ENCODE measurements at places on chromosomes 11 and 22.
A peak's percentile ranks its signal among the peaks of the same experiment; 100 is the strongest.

DNA sequence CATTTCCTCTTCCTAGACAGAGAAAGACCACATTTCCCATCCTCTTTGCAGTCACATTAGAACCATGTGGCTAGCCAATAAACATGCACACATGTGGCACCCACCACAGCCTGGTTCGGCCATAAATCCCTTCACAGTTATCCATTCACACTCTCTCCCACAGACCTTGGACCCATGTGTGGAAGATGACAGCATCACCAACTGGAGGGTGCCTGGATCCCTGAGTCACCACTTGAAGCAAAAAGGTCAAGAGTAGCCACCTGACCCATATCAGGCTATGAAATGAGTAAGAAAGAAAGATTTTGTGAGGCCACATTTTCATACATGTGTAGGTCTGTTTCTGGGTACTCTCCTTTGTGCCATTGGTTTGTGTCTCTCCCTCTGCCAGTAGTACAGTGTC lies 9.0 kb upstream of the TMEM121B start:
- DNase-seq: no peak

DNA sequence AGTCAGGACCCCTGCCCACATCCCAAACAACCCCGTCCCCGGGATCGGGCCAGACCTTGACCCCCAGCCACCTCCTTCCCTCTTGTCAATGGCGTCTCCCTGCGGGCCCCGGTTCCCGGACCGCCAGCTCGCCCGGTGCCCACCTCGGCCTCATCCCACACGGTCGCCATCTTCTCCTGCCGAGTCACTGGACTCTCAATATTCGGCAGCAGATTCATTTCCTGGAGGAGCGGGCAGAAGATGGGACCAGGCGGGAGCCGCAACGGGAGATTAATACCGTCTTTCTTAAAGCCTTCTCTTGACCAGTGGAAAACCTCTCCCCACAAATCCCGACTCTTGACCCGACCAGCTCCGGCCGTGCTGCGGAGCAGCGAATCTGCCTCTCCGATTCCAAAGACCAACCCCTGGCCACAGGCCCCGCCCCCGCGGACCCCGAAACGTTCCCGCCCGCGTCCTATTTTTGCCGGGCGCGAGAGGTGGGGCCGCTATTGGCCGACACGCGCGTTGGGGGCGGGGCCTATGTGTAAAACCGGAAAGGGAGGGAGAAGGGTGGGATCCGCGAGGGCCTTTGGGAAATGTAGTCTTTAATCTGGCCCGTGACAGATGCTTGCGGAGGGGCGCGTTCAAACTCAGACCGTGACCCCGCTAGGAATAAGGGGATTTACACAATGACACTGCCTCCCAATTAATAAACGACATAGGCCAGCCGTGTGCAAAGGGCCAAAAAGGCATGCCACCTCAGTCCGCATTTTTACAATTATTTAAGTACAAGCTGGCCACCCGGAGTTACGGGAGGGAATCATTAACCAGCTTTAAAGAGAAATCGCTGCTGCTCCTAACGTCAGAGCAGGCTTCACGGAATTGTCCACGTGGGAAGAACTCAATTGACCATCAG lies at the start of gene PSMC3:
Gene PSMC3, minus strand, starts transcription at position 378 of the 895 bp plus-strand sequence. Its CDS starts 160 bp downstream, at position 218.
- DNase-seq: peak; percentile 98

- DNase-seq: no peak
These were observed 163.6 kb upstream of the ISX start for GRCh38 chr22:34902335-34902734.

DNA sequence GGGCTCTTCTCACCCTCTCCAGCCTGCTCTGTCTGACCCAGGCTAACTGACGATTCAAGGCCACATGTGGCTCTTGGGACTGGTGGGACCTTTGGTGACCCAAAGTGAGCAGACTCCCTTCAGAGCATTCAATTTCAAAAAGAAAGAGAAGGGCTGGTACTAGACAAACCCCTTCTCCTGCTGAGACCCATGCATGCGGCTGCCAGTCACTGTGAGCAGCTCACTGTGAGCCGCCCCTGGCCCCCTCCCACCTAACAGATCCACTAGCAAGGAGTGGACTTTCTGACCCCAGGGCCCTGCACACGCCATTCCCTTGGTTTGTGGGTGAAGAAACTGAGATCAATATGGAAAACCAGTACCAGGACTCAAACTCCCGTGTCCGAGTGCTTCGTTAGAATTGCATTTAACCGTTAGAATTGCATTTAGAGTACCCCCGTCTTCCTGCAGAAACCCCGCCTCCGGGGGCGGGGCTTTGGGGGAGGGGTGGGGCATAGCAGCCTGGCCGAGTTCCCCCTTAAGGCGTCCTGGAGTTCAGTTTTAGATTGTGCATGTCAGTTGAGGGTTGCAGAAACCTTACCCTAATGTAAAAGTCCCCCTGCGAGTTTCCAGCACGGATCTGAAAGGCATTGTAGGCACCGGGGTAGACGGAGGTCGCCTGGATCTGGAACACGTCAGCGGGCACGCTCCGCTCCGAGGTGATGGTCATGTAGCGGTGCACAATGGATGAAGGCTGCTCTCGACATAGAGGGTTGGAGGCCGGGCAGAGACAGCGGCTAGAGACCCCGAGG lies 5.1 kb downstream of the EFEMP2 start:
- DNase-seq: no peak

- DNase-seq: no peak
These were observed 148.3 kb downstream of the TRPC6 start for GRCh38 chr11:101435408-101435973.

GRCh38 chr11:109697140-109697843 lies 275.3 kb downstream of the C11orf87 start:
- no peak for DNase-seq

DNA sequence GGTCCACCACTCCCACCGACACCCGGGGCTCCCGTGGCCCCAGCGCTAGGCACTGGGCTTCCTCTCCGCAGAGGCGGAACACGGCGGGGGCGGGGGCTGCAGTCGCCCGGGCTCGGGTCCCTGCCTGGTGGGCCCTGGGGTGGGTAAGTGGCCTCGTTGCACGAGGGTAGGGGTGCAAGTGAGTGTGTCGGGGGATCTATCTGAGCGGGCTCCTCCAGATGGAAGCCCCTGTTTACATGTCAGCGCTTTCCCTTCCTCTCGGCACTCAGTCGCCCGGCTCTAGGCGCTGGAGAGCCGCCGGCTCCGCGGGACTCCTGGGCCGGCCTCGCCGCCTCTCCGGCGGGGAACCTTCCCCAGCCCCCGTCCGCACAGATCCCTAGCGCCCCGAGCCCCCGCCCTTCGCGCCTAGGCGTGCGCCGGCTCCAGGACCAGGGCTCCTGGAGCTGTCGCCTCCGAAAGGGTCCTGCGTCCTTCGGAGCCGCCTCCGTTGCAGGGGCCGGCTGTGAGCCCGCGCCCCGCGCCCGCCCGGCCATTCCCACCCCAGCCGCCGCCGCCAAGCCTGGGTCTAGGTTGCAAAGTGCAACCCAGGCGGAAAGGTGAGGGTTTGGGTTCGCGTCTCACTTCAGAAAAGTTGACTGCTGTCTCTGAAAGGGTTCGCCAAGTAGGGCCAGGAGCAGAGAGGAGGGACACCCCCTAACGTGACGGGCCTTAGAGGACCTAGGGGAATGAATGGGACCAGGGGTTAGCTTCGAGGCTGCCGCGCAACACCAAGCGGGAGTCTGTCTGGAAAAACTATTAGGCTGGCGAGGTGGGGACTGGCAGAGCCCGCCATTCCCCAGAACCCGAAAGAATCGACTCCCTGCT lies 978 bp downstream of the FLI1 start:
- no peak for DNase-seq

GRCh38 chr11:12179531-12179930 lies 69.1 kb downstream of the MICAL2 start:
- DNase-seq: peak; percentile 84

DNA sequence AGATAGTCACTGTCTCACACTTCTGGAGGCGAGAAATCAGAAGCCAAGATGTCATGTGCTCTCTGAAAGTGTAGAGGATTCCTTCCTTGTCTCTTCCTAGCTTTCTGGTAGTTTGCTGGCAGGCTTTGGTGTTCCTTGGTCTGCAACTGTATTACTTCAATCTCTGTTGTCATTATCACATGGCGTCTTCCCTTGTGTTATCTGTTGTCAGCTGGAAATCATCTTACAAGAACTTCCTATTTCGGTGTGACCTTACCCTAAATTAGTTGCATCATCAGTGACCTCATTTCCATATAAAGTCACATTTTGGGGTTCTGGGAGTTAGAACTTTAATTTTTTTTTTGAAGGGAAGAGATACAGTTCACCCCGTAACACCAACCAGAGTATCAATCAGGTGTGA lies 3.3 kb upstream of the LIN7C start:
- no peak for DNase-seq

DNA sequence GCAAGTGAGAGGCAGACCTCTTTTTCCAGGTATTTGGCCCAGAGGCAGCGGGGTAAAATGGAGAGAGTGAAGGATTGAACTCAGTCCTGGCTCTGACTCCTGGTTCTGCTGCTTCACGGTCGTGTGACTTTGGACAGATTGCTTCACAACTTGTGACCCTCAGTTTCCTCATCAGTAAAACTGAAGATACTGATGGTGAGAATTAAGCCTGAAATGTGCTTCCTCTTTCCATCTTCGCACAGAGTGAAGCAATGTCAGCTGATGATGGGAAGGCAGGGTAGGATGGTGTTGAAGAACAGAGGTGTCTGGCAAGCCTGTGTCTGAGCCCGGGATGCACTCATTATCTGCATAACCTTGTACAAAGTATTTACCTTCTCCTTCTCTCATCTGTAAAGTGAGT lies 59.0 kb downstream of the UBASH3B start:
- no peak for DNase-seq

Data from posterior cingulate gyrus (tissue), 11 donors.